Hepatocyte (in vitro differentiated cells): ENCODE measurements at places on chromosomes 5 and 9.
A peak's percentile ranks its signal among the peaks of the same experiment; 100 is the strongest.

DNA sequence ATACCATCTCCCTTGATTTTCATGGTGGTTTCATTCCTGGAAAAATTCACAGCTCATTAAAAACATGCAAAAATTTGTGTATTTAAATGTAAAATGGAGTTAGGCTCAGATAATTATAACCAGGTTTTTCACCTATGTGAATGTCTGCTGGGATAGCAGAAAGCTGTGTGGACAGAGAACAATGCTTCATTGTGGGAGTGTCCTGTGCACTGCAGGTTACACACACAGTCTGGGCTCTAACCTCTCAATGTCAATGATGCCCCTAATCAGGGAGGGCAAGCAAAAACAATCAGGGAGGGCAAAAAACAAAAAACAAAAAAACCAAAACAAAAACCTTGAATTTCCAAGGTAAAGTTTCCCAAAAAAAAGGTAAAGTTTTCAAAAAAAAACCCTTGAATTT lies 158.9 kb upstream of the KLF9 start:
- no peak for DNase-seq

- no peak for DNase-seq
Observed at GRCh38 chr9:75612205-75612604, 278.3 kb upstream of the PCSK5 start.

DNA sequence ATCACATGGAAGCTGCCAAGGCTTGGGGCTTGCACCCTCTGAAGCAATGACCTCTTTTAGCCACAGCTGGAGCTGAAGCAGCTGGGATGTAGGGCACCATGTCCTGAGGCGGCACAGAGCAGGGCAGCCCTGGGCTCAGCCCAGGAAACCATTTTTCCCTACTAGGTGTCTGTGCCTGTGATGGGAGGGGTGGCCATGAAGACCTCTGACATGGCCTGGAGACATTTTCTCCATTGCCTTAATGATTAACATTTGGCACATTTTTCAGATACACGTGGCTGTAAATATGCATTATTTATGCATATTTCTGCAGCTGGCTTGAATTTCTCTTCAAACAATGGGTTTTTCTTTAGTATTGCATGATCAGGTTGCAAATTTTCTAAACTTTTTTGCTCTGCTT lies 81.7 kb downstream of the OSMR start:
- no peak for DNase-seq

GRCh38 chr9:127158786-127159324 lies 36.4 kb upstream of the ANGPTL2 start:
- no peak for DNase-seq

DNA sequence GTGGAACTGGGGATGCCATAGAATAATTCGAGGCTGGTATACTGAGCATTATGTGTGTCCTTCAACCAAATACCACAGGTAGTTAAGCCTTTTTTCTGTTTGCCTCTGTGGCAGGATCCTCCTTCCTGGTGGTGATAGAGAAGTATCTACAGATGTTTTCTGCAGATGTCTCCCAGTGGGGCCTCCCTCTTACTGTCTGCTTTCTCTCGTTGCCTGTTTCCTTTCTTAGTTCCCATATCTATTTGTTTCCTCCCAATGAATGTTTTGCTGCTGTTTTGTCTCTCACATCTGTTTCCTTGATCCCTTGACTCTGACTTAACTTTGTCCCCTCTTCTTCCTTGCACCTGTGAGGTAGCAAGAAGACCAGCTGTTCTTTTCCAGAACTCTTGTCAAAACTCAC lies 130.9 kb upstream of the NUDT12 start:
- no peak for DNase-seq

- peak; percentile 32 for DNase-seq
Observed at GRCh38 chr5:77087484-77088261, 588 bp upstream of the ZBED3 start.

GRCh38 chr9:2018764-2019558 lies 3.8 kb downstream of the SMARCA2 start:
- no peak for DNase-seq

GRCh38 chr9:840343-840742 lies 1.2 kb upstream of the DMRT1 start:
- DNase-seq = no peak

- no peak for DNase-seq
Observed at GRCh38 chr5:52893105-52893504, 96.0 kb upstream of the ITGA2 start.

GRCh38 chr5:100772006-100772405 lies 131.1 kb downstream of the ST8SIA4 start:
- no peak for DNase-seq

GRCh38 chr9:107222020-107222522 lies 61.0 kb upstream of the RAD23B start:
- DNase-seq = peak; percentile 67

GRCh38 chr5:54669845-54670244 lies 152.3 kb downstream of the SNX18 start:
- DNase-seq = no peak

DNA sequence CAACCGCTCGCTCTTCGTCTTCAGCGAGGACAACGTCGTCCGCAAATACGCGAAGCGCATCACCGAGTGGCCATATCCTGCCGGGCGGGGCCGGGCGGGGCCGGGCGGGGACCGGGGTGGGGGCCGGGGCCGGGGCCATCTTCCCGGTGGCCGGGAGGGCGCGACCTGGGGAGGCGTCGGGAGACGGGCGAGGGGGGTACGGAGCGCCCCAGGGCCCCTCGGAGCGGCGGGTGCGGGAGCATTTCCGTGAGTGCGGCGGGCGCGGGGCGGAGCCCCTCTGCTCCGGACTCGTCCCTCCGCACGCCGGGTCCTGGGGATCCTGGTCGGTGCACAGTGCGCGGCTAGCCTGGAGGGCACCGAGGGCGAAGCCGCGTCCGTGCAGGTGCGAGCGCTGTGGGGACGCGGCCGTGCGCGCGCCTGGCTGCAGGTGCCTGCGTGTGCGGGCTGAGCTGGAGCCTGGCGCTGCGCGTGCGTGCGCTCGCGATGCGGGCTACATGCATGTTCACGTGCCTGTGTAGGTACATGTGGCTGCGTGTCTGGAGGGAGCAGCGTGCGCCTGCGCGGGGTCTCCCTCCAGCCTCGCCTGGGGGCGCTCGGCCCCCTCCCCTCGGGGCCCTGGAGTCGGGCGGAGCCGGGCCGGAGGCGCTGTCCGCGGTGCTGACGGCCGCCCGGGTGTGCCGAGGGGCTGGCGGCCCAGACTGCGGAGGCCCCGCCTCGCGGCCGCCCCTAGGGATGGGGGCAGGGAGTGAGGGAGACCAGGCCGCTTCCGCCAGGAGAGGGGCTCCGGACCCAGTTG lies 762 bp downstream of the CACNA1B start:
- DNase-seq = peak; percentile 81

- no peak for DNase-seq
Observed at GRCh38 chr5:113226116-113226736, 208.6 kb downstream of the TSSK1B start.
